Right cardiac atrium (tissue), 5 donors: ENCODE measurements at places on chromosomes 1 and 21.

DNA sequence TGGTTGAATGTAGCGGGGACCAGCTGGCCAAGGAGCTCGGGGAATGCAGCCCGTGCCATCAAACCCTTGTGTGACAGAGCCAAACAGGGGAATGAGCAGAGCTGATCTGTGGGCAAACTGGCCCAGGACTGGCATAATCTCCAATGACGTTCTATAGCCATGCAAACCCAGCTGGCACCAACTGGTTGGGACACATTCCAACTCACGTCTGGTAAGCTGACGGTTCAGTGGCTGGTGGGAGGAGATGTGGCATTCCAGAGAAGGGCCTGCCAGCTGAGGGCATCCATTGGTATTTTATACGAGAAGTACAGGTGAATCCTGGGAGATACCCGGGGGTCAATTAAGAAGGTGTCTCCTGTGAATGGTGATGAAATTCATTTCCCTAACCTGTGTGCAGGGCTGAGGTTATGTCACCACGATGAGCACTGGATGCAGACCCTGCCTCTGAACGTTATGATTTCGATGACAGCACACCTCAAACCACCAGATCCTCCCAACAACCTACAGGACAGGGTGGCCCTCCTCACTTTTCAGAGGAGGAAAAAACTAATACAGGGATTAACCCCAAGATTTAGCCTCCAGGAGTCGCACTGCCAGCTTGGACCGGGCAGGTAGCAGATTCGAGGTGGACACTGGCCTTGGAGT lies 39.0 kb upstream of the RUNX3 start:
- no peak for DNase-seq

DNA sequence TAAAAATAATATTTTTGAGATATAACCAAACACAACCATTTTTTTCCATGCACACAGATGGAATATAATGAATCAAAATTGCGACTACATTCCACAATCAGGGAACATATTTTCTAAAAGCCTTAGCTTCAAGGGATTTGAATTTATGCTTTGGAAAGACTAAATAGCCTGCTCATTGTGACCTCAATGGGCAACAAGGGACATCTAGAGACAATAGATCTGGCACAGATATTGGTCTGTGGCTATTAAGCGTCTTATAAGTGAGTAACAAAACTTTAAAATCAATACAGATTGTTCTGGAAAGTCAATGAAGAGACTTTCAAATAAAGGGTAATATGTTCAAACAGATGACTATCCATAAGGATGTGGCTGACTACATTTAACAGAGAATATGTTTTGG lies 660.6 kb upstream of the ADGRL4 start:
- no peak for DNase-seq

- no peak for DNase-seq
These were observed 147.5 kb downstream of the ZC3H11B start for GRCh38 chr1:219465212-219466093.

DNA sequence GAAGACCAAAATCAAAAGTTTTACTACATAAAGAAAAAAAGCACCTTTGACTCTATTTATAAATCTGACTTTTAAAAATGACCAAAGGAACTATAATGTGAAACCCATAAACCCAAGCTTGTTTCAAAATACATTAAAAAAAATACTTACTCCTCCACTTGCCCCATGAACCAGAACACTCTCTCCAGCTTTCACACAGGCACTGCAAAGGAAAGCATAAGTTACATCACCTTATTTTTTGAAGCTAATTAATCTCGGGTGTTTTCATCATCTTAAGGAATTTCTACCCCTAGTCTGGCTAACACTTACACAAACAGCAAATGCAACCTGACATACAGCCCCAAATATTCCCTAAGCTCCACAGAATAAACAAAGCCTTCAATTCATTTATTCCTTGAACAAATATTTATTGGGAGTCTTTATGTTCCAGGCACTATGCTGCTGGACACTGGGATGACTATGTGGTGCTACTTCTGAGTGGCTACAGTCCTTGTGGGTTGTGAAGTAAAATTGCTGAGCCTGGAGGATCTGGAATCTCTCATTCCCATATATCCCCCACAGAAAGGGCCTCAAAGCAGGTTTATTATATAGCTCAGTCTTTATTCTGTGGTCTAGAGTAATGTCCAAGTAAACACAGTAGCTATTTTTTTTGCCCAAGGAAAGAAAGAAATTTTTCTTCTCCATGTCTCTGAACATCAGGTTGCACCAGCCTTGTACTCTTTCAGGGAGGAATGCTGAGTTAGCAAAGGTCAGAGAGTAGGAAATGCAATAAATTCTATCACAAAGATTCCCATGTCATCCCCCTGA lies 18.2 kb downstream of the CRYZ start:
- no peak for DNase-seq

GRCh38 chr1:35451125-35451528 lies 106.1 kb downstream of the KIAA0319L start:
- peak; percentile 84 for DNase-seq

GRCh38 chr1:65458730-65459396 lies 38.4 kb downstream of the LEPR start:
- DNase-seq = no peak

DNA sequence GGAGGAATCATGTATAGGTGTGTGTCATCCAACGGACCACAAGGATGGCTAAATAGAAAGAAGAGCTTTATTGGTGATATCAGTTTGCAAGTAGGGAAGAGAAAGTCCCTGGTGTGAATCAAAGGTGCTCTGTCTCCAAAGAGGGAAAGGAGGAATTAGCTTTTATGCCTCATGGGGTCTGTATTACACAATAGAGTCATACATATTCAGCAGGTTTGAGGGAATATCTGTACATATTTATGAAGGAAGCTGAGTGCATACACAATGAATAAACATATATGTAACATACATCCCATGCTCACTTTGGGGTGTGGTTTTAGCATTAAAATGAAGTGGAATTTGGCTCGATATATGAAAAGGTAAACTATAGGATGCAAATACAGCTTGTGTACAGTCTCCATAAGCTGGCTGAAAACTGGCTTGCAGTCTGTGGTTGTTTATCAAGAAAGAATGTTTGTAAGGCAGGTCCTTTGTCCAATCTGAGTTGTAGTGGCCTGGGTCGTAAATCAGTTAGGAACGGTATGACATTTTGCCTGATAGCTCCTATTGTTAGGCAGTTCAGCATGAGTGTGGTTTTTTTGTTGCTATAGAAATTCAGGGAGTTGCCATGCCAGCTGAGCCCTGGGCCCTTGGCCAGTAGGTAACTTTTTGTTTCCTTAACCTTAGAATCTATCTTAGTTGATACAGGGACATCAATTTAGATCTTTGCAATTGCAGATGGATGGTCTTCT lies 198.0 kb upstream of the ZP4 start:
- no peak for DNase-seq

- no peak for DNase-seq
These were observed 29.5 kb upstream of the RAB4A start for GRCh38 chr1:229241390-229241789.

DNA sequence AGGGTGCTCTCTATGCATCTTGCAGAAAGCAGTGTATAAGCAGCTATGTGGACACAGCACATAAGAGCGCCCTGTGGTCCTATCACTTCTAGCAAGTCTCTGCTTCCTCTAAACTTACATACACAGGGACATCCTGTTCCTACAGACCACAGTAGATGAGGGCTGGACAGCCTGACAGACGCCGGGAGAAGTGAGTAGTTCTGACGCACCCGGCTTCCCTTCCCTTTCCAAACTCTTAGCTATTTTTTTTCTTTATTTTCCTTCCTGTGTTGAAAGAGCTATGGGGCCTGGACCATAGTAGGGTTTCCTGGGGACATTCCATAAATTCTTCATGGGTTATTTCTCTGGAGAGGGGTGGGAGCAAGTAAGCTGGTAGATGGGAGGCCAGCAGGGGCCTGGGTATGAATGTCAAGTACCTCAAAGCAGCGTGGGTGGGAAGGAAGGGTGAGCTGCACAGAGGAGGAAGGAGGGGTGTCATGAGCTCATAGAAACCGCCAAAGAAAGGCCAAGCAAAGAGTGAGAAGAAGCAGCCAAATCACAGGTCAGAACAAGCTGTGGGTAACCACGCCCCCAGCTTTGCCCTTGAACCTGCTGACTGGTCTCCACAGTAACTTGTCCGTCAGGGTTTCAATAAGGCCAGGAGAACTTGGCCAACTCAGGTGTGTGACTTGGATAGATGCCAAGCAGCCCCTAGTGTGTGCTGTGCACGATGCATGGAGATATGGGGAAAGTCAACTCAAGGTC lies 36.6 kb downstream of the PLXNA2 start:
- peak; percentile 71 for DNase-seq

DNA sequence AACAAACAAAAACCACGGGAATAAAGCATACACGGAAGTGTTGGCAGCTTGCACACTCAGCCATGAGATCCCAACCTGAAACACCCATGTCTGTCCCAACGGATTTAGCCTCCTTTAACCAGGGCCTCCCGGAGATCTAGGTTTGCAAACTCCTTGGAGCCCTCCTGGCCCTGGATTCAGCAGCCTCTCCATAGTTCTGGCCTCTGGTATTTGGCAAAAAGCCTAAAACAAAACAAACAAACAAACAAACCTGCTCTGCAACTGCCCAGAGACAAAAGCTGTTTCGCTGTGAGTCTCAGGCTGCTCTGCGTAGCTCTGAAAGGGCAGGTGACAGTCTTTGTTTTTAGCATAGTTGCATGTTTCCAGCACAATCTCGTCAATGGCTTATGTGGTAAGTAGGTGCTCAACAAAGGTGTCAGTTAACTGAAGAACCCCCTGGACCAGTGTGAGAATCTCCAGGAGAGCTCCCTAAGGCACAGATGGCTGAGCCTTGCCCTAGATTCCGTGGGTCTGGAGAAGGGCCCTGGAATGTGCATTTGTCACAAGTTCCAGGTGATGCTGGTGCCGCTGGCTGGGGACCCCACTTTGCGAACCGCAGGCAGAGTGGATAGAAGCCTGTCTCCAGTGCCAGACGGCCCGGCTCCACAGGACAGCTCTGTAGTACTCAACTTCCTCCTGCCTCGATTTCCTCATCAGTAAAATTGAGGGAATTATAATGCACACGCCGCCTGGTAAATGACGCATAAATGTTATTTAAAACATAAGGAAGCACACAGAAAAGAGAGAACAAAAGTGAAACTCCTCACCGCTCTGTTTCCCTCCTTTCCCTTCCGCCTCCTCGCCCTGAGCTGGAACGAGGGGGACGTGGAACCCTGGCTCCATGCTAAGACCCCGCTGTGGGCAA lies 86.2 kb downstream of the RIPK4 start:
- peak; percentile 18 for DNase-seq
